ENCODE measurements at places on chromosomes 11 and 22.
A peak's percentile ranks its signal among the peaks of the same experiment; 100 is the strongest.

DNA sequence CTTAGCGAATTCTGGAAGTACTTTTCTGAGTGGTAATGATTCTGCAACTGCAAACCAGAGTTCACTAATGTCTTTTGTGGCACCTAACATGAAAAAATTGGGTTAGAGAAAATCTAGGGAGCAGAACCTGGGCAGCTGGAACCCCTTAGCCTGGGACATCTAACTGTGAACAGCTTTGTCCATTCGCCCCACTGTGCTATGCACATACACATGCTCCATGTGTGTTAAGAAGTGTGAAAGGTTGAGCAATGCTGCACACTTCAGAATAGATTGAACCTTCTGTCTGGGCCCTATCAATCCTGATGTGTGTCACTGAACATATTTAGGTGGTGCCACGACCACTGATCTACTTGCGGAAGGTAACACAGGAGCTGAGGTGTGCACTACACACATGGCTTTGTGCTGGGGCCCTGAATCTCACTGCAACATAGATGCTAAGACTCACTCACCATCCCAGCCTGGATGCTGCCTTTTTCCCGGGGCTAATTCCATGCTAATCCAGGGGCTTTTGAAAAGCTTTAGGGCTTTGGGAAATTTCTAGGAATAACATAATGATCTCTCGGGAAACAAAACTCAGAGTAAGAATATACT lies 976.2 kb downstream of the NTM start:
- DNase-seq: no peak

DNA sequence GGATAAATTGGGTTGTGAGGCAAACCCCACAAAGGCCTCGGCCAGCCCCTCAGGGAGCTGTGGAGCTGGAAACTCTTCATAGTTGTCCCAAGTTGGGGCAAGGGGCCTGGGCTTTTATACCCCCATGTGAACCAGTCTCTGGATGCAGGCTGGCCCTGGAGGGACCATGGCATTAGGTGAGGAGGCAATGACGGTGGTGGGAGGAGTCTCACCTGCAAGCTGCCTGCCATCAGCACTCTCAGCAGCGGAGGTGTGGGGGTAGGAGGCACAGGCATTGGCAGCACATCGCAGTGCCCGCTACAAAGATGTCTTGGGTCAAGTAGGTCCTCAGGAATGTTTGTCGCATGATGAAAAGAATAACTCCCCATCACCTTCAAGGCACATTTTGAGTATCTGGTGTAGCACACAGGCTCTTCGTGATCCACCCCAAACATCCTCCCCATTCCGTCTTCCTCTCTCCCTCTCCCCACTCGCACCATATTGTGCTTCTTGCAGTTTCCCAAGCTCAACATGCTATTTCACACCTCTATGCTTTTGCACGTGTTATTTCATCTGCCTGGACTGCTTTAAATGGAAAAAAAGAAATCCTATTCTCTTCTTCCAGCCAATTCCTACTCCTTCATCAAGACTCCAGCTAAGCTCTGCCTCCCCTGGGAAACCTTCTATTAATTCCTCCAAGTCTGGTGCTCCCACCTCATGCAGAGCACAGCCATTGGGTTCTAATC lies 18.1 kb upstream of the TSKU start:
- no peak for DNase-seq

DNA sequence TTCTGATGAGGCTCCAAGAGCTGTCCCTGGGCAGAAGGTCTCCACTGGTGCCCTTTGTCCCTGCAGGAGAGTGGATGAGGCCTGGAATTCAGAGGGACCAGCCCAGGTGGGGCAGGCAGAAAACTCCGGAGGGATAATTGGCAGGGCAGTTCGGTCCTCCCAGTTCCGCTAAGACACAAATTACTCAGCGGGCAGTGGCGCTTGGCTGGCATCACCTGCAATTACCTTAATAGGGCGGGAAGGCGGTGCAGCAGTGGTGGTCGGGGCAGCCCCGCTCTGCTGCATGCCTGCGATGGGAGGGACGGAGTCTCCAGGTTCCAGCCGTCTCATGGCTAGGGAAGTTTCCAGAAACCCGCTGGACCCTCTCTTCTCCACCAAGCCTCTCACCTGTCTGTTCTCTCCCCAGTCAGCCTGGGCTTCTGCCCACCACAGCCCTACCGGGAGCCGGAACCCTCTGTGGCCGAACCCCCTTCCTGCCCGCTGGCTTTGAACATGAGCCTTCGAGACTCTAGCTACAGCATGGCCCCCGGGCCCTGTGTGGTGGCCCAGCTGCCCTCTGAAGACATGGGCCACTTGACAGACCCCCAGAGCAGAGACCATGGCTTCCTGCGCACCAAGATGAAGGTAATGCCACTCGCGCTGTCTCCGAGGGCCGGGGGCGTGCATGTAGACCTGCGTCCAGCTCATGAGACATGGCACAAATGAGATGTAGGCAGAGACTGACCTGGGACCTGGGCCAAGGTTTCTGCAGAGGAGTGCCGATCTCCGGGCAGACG lies 7.0 kb downstream of the OVOL1 start:
- no peak for DNase-seq

DNA sequence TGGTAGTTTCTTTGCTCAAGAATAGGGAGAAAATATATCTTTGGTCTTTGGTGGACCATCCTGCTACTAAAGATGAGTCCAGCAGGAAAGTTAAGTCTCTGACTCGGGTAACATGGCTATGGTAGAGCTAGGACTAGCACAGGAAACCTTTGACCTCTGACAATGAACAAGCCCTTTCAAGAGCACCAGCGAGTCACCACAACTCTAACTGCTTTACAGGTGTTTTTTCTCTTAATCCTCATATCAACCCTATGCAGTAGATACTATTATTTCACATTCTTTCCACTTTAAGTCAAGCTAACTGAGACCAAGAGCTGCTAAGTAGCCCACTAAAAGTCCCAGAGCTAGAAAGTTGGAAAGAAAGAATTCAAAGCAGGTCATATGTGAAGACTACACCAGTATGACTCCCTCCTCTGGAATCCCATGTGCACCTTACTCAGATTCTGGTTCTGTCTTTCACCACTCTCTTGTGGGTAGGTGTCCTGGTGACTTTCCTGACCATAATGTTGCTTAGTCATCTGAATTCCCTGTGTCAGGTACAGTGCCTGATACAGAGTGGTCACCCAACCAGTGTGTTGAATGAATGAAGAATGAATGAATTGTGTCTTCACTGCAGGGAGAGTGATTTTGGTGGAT lies 53.8 kb upstream of the ME3 start:
- DNase-seq: peak; percentile 57

- no peak for DNase-seq
Observed at GRCh38 chr22:48488611-48489511, 1338.8 kb downstream of the BRD1 start.

GRCh38 chr22:31814942-31815341 lies 61.1 kb downstream of the DEPDC5 start:
- DNase-seq: no peak

DNA sequence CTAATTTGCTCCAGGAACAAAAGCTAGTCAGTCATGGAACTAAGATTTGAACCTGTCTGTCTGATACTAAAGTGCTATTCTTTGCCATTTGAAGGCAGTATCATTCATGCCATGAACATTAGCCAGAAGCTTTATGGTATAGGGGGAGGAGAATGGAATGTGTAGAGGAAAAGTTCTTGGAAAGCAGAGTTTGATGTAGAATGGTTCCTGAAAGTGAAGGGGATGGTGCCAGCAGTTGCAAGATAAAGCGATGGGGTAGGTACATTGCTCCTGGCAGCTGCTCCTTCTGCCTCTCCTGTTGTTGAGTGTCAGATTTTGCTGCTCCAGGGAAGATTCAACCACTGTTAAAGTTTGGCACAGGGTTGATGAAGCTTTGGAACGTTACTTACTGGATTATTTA lies 53.4 kb downstream of the ARHGAP42 start:
- peak; percentile 53 for DNase-seq

DNA sequence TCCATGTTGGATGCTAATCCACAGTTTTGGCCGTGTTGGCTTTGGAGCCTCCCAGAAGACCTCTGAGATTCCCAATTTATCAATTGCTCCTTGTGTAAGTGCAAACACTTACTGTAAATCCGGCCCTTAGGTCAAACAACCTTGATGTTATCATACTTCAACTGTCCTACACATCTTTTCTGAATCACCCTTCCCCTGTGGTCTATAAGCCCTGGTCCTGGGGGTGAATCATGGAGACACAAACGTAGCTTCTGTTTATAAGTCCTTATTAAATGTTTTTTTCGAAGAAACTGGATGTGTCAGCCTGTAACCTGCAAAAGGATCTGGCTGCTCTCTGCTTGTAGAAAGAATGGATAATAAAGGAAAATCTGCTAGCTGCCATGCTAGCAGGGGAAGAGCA lies 1.7 kb upstream of the IL10RA start:
- DNase-seq: no peak

GRCh38 chr11:93849201-93849600 lies 1.2 kb downstream of the VSTM5 start:
- DNase-seq: no peak

DNA sequence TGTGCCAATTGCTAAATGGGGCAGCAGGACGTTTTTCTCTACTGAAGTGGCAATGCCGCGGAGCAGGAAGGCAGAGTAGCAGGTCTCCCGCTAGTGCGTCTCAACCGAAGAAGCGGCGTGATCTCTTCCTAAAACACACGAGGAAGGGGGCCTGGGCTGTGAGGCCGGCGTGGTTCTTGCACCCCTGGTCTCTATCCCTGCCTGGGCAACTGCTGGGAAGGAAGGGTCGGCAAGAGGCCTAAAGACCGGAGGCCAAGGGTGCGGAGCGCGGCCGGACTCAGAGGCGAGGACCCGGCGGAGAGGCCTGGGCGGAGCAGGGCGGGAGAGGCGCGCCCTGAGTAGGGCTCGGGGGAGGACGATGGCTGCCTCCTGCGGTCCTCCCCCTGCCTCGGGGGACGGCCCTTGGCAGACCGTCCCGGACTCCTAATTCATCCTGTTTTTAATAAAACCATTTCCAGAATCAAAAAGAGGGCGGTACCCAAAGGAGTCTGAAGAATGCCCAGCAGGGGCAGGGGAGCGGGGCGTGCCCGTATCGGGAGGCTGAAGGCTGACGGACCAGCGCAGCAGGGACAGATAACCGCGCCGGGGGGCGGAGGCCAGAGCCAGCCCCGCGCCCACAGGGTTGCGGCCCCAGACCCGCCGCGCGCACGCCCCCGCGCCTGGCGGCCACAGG lies 572 bp upstream of the APLP2 start:
- peak; percentile 90 for DNase-seq

DNA sequence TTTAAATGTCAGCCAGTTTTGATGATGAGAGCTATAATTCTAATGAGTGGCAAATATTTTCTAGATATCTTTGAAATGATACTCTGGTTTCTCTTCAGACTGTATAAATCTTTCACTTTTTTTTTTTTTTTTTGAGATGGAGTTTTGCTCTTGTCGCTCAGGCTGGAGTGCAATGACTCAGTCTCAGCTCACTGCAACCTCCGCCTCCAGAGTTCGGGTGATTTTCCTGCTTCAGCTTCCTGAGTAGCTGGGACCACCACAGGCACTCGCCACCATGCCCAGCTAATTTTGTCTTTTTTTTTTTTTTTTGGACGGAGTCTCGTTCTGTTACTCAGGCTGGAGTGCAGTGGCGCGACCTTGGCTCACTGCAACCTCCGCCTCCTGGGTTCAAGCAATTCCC lies 113.6 kb downstream of the TEAD1 start:
- peak; percentile 75 for DNase-seq

DNA sequence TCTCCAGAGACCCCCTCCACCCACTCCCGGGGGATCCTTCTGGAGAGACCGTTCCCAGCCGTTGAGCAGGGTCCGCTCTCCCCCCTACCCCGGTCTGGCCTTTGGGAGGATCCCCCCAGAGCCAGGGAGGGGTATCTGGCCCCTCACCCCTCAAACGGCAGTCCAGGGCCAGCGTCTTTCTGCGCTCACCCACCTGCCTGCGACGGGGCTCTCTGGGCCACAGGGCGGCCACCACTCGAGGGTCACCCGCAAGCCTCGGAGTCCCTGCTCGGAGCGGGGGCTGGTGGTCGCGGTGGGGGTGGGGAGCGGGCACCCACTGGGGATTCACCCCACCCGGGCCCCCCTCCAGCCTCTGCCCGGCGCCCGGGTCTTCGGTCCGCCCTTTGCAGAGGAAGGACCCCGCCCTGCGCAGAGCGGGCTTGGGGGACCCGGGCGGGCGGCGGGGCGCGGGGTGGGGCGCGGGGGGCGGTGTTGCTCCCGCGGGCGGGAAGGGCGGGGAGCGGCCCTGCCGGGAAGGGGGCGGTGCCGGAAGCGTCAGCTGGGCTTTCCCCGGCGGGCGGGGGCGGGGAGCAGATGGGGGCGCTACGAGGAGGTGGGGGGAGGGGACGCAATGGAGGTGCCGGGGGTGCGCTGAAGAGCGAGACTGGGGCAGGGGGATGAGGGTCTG lies 16.6 kb downstream of the CRELD2 start:
- DNase-seq: peak; percentile 40

- no peak for DNase-seq
Observed at GRCh38 chr11:72937439-72937838, 123.2 kb downstream of the ATG16L2 start.

- DNase-seq: peak; percentile 69
Observed at GRCh38 chr11:130775306-130776060, 140.8 kb downstream of the SNX19 start.

GRCh38 chr22:39155421-39155820 lies 2.9 kb upstream of the CBX7 start:
- DNase-seq: no peak

DNA sequence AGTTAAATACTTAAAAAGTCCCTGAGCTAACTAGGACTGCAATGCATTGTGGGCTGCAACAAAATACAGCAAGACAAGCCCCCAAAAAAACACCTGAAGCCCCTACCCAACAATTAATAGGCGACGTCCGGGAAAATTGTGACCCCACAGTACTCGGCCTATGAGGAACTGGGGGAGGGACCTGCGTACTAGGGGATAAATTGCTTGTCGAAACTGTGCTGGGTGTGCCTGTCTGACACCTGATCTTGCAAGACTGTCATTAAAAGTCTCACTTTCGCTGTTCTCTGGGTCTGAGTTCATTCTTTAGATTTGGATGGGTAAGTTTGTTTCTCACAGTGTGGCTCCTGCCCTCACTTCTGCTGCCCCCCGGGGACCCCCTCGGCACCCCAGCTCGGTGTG lies 15.2 kb downstream of the TANGO2 start:
- DNase-seq: no peak

All from astrocyte of the spinal cord (primary cell).